ENCODE measurements at places on chromosomes 5 and 9.

GRCh38 chr5:150320044-150320613 lies 17.4 kb upstream of the ARSI start:
- peak; percentile 92 for DNase-seq

DNA sequence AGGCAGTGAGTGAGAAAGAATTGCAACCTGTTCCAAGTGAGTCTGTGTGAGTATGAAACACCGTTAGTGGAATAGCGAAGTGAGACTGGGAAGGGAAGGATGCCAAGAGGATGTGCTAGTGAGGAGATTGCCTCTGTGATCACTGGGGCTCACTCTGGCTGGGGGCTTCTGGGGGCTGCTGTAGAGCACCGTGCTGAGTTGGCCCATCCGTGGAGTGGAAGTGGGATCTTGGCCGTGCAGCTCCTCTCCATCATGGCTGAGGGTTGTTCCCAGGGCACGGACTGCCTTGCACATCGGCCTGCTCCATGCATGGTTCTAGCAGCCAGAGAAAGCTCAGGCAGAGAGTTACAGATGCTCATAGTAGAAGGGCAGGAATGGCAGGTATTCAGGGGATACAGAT lies 236.1 kb downstream of the AGTPBP1 start:
- DNase-seq: no peak

GRCh38 chr9:107363516-107364152 lies 80.6 kb downstream of the RAD23B start:
- DNase-seq: peak; percentile 98

DNA sequence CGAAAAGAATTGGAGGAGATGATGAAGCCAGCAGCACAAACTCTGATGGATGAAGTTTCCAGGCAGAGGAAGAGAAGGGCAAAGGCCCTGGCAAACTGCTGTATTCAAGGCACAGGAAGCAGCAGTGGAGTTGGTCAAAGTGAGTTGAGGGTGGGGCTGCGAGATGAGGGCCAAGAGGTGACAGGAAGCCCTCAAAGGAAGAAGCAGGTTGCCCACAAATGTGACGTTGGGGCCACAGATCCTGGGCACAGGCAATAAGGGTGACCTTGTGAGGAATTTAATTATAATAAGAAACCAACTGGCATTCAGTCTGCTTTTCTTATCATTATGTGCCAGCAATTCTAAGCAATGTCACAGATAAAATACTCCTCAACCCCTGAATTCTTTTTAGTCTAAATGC lies 261.8 kb downstream of the CTNND2 start:
- no peak for DNase-seq

- DNase-seq: peak; percentile 61
These were observed 53.7 kb upstream of the VLDLR start for GRCh38 chr9:2567922-2568321.

- no peak for DNase-seq
These were observed 47.8 kb upstream of the JADE2 start for GRCh38 chr5:134477462-134478245.

Measured in NCI-H69 (cell line).